ENCODE measurements at places on chromosomes 12 and 14.
A peak's percentile ranks its signal among the peaks of the same experiment; 100 is the strongest.

DNA sequence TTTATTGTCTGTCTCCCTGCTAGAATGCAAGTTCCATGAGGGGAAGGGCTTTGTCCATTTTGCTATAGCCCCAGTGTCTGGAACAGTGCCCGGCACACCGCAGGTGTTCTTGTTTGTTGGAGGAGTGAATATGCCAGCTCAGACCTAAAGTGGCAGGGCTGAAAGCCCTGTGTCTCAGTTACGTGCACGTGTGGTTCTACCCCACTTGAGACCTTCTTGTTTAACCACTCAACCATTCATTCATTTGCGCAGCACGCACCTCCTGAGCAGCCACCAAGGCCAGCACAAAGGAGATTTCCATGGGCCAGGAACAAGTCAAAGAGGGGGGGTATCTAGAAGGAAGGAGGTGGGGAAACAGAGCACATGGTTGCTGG lies 338.0 kb upstream of the FKBP4 start:
- DNase-seq, result no peak

DNA sequence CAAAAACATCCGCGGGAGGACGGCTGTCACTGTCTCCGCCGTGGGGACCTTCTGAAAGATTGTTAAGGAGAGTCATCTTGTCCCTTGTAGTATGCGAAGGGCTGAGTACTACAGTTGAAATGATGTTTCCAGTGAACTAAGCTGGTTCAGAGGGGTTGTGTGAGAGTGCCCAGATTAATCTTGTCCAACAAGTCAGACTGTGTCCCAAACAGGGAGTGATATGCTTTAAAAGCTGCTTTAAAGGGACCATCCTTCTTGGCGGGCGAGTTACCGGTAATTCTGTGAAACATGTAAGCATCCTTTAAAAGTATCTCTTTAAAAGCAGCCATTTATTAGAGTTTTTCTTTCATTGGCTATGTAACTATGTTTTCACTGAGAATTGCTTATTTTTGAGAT lies 1.1 kb downstream of the WDR20 start:
- DNase-seq, result no peak

DNA sequence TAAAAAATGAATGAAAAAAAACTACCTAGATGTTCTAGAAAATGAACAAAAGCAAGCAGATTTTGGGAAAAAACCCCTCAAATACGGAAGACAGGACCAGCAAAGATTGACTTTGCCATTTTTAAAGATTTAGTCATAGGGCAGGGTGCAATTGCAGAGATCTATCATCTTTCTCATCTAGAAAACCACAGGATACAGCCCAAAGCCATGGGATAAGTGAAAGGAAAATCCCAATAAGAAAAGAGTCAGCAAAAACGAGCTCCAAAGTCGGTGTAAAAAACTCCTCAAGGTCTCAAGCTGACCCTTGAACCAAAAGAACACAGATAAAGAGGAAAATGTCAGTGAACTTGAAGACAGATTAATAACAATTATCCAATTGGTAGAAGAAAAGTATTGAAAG lies 28.0 kb downstream of the CEP290 start:
- DNase-seq, result no peak

DNA sequence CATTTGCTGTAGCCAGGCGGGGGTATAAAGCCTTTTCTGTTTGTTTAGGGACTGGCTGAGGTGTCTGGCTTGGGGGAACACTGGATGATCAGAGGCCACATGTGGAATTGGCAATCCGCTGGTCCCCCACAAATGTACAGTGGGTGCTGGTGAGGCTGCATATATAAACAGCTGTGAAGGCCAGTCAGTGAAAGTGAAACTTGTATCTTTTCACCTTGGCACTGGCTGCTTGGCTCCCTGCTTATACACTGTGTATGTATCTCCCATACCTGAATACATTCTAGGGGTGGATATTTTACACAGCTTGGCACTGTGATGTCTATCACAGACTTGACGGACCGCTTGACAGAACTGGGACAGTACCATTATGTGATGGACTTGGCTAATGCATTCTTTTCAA lies 246.8 kb upstream of the AVPR1A start:
- DNase-seq, result no peak

GRCh38 chr12:92886131-92886530 lies 43.0 kb downstream of the EEA1 start:
- no peak for DNase-seq

GRCh38 chr12:9114946-9115345 lies 773 bp downstream of the A2M start:
- no peak for DNase-seq

DNA sequence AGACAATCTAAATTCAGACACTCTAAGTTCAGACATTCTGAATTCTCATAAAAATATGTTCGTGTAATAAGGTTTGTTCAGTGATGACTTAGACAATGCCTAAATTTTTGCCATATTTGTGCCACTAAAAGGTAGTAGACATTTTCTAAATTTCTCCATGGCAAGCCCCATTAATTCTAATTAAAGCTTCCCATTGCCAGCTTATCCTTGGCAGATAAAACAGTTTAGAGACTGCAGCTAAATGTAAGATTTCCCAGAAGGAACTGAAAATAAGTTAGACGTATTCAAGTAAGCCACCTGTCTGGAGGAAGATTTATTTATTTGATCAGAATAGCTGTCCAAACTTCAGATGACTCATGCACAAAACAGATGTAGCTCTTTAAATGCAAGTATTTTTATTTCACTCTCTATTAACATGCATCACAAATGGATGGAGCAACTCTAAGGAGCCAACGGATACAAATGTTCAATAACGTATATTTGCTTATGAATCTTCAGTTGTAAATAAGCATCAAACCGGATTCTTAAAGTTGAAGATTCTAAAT lies 130.4 kb downstream of the SLC2A13 start:
- no peak for DNase-seq

GRCh38 chr12:44873898-44874297 lies 2.2 kb downstream of the NELL2 start:
- peak; percentile 17 for DNase-seq

DNA sequence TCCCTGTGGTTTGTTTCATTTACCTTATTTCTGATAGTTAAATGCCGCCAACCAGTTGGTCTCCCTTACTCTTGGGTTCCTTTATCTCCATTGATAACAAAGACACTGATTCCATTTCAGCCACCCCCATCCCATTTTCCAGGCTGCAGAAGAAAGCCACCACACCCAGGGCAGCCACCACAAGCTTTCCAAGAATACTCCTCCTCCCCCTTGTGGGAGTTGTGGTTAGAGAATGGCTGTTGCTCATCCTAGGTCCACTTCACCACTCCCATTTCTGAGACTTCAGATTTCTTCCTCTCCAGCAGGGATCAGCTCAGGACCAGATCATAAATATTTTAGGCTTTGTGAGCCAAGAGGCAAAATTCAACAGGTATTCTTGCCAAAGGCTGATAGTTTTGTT lies 73.9 kb downstream of the ANO4 start:
- no peak for DNase-seq

DNA sequence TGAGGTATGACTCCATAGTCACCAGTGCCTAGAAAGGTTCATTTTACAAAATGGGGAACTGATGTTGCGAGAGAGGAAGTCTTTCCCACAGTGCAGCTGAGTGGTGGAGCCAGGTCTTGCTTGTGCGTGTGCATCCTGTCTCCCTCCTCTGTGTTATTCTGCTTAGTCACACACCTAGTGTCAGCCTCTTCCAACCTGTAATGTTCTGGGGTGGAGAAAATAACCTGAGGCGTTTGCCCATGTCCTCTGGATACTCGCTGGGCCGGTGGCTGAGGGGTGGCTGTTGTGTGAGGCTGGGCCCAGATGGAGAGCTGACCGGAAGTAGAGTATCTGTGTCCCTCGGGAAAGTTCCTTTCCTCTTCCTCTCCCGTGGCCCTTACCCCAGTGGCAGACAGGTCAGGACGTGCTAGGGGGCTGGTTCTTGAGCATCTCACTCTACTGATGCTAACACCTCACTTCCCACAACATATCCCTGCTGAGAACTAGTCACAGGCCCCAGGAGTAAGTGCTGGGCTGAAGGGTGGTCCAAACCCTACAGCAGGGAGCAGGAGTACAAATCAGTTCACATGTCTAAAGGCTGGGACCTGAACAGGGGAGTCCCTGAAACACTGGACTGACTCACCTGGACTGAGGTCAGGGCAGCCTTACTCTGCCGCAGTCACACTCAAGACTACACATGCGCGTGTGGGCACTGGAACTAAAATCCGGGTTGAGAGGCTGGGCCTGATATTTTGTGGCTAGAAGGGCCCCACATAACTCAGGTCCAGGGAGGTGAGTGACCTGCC lies 7.0 kb downstream of the MLF2 start:
- DNase-seq, result peak; percentile 61

DNA sequence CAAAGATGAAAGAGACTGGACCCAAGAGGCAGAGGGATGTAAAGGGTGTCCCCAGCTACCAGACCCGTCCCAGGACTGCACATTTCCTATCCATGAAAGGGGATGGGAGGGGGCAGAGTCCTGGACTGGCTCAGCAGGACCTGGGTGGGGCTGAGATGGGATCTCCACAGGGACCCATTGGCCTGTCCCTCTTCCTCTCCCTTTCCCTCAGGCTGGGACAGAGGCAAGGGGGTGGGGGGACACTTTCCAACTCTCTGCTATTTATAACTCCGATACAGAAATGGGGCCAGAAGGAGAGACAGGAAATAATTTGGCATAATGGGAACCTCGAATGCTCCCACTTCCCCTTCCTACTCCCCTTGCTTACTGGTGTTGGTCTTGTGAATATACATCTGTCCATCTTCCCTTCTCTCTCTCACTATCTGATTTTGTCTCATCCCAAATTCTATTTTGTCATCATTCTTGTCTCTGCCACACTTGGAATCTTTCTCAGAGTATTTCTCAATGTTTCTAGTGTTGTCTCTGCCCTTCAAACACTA lies 1.1 kb upstream of the ITGA7 start:
- DNase-seq, result no peak

GRCh38 chr12:50338920-50339645 lies 55.8 kb upstream of the LIMA1 start:
- peak; percentile 1 for DNase-seq

DNA sequence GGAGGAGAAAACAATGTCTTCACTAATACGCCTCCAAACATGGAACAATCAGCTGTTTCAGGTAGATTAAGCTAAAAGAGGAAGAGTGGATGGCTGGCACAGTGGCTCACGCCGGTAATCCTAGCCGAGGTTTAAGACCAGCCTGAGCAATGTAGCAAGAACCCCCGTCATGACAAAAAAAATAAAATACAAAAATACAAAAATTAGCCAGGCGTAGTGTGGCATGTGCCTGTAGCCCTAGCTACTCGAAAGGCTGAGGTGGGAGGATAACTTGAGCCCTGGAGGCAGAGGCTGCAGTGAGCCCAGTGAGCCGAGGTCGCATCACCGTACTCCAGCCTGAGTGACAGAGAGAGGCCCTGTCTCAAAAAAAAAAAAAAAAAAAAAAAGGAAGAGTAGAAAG lies 1.2 kb upstream of the MED13L start:
- DNase-seq, result no peak

DNA sequence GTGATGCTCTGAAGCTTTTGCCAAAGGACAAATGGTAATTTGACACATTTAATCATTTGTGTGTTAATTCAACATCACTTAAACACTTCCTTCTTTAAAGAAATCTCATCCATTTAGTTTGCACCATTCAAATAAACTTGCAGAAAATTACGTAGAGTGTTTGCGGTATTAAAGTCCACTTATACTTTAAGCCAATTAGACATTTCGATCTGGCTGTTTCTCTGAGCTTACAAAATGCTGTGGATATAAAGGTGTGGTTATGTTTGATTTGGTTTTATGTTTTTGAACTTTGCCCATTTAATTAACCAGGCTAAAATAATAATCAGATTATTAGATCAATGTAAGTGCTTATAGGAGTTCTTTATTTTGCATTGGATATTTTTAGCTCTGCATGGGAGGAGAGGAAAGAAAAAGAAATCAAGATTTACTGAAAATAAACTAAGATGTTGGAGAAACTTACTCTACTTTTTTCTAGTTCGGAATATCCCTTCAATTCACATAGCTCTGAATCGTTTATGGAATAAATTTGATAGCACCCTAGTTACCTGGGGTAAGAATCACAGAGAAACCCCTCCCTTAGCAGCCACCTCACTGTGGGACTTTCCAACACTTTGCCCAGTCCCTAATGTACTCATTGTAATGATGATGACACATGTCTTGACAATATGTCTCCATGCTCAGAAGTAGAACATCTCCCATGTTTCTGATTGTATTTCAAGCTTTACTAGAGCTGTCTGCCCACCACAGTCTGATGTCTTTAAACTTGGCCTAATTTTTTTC lies 268.0 kb downstream of the BTG1 start:
- no peak for DNase-seq

DNA sequence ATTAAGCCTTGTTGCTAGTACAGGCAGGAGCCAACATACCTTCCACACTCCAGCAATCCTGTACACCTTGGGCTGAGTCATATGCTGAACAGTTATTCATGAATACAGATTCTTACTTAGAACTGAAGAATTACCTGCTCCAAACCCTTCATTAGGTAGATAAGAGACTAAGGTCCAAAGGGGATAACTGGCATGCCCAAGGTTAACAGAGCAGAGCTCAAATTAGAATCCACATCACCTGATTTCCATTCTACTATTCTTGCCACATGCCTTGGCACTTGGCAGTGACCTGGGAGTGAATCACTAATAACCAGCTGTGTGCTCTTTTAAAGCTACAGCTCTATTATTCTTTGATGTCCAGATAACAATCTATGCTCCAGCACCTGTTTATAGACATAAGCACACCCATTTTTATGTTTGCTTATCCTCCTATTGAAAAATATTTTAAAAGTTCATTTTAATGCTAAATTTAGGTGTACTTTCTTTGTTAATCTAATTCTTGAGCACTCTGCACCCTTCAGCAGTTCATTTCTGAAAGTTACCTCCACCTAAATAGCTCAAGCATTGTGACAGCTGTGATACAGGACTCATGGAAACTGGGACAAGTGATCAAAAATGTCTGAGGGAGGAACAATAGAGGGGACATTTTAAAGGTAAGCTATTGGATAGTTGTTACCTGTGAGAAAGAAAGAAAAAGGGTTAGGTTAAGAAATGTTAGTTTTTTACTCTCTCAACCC lies 19.4 kb downstream of the LPCAT3 start:
- no peak for DNase-seq

DNA sequence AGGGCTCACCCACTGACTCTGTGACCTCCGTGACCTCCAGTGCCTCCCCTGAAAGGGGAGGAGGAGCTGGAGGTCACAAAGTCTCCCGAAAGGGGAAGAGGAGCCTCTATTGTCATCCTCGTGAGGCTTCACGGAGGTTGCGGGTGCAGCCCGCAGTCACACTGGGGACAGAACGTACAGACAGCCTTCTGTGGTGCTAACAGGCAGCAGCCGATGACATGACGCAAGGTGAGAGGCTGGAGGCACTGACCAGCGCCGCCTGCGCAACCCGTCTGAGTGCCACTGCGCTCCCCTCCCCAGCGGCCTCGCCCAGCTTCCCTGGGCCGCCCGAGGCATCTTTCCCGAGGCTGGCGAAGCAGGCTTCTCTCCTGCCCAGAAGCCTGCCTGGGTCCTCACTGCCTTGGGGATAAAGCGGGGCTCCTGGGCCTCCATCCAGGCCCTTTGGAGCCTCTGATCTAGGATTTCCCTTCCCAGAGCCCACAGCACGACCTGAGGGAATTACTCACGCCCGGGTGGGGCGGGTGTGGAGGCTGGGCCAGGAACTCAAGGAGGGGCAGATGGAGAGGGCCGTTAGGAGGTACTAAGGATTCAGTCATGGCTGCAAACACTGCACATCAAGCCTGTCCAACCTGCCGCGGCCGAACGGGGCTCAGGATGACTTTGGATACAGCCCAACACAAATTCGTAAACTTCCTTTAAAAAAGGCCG lies 12.3 kb upstream of the LBHD2 start:
- no peak for DNase-seq

Measured in GM13976 (cell line).